ENCODE measurements at places on chromosomes 12 and 14.

- no peak for DNase-seq
Observed at GRCh38 chr12:65296508-65297265, 18.2 kb downstream of the MSRB3 start.

DNA sequence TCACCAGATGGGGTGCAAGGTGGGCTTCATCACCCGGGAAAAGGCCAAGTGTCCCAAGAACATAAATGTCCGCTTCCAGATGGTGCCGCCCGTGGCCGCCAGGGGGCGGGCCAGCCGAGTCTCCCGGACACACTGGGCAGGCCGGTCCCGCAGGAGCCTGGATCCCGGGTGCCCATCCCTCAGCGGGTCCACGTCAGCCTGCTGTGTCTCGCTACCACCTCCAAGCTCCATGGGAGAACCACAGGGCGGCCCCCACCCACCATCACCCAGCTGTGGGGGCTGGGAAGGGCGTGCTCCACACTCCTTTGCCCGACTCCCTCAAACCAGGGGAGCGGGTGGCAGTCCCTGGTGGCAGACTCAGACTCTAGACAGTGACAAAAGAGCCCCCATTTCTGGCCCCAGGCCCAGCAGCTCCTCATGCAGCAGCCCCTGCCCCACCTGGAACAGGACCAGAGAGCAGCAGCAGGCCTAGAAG is 22.0 kb upstream of the NUDT14 start:
- peak; percentile 71 for DNase-seq

GRCh38 chr12:121718653-121719239 is 6.2 kb downstream of the TMEM120B start:
- DNase-seq = peak; percentile 74

DNA sequence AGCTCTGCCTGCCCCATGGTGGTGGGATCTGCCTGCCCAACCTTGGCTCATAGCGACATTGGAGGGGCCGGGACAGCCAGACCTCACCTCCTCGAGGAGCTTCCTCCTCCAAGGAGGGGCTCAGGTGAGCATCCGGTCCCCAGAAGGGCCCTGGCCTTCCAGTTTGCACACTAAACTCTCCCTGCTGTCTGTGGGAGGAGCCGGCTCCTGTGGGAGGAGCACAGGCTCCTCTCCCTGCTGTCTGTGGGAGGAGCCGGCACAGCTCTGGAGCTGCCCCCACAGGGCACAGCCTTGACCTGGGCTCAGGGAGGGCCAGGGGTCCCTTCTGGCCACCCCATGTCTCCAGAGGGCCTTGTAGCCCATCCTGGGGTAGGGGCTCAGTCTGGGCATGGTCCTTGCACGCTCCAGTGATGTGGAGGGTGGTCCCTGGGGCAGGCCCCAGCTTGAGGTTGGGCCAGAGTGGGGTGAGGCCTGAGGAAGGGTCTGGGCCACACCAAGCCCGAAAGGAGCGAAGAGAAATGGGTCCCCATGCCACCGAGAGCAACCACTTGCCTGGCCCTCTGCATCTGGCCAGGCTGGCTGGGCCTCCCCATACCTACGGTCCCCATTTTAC is 147.5 kb upstream of the C14orf180 start:
- no peak for DNase-seq
